ENCODE measurements at places on chromosomes 5 and 9.
A peak's percentile ranks its signal among the peaks of the same experiment; 100 is the strongest.

DNA sequence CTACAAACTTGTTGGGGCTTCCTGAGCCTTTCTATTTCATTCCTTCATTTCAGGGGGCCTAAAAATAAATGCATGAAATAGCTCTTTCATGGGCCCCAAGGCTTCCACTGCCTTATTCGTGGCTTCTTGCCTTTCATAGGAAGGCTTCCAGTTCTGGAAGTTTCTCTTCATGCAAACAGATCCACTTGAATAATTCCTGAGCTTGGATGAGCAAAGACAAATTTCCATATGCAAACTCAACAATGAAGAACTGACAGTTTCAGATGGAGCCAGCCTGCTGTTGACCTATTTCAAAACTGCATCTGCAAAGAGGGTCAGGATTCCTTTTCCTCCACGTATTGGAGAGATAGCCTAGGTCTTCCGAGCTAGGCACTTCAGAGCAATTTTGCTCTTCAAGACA is 142.1 kb downstream of the MLLT3 start:
- no peak for DNase-seq

DNA sequence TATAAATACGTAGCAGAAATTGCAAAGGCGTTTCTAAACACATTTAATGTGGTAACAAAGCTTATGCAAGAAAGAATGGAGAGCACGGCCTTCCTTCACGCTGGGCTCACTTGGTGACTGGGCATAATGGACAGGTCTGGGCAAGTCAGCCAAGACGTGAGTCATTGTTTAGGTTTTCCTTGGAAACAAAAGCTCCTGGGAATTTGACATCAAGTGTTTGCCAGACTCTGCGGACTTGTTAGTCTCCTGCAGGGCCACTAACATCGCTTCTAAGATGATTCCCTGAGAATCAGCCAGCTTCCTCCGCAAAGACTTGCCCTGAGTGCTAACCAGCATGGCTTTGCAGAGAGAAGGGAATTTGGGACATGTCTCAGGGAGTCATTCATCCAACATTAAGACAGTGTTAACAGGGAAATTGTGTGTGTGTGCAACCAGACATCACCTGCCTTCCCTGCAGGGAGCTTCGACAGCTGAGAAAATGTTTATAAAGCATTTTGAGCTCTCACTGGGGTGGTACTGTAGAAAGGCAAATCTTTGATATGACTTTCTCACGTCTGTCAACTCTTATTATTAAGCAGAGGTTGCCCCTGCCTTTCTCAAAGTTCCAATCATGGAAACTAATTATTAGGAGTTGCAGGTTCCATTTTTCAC is 182.5 kb downstream of the NTRK2 start:
- DNase-seq, result no peak

DNA sequence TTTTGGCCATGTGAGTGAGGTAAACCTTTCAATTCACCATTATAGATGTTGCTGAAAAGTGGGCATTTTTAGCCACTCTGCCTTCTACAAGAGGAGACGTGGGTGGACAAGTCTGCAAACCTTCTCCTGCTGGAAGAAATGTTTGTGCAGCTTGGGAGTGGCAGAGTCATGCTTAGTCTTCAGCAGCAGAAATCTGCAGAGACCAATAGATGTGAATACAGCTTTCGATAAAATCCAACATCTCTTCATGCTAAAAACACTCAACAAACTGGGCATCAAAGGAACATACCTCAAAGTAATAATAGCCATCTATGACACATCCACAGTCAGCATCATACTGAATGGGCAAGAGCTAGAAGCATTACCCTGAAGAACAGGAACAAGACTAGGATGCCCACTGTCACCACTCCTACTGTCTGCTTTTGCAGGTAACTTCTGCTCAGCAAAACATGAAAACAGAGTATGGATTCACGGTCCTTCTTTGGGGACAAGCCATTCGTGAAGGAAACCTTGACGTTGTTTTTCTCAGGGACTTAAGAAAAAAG is 91.3 kb downstream of the RALGPS1 start:
- no peak for DNase-seq

- DNase-seq, result no peak
Measured at GRCh38 chr5:26482076-26482809, 556.1 kb downstream of the CDH9 start.

GRCh38 chr5:32280656-32281081 is 32.1 kb downstream of the MTMR12 start:
- no peak for DNase-seq

DNA sequence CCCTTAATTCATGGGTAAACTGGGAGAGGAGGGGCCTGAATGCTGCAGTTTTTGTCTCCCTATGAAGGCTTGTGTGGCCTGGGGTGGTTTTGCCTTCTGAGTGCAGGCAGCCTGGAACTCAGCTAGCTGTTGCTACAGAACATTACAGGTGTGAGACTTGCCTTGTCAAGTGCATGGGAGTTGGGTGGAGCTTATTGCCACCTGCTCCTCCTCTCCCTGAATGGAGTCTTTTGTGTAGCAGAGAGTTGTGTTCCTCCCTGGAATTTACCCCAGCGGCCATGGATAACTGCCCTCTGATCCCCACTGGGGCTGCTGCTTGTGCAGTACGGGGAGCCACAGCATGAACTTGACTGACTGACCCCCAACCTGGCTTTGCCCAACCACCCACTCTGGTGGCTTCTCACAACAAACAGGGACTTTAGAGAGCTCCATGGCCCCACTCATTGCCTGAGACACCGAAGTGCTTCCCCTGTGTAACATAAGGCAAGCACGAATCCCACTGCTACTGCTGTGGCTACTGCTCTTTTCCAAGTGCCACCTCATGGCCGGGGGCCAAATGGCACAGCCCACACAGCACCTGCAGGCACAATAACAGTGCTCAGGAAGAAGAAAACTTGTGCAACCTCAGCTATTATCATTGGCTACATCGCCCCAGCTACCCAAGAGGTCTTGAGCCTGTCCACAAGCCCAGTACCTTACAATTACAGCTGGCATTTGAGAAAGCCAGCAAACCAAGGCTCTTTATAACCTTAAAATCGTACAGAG is 942.9 kb downstream of the CDH18 start:
- DNase-seq, result no peak

DNA sequence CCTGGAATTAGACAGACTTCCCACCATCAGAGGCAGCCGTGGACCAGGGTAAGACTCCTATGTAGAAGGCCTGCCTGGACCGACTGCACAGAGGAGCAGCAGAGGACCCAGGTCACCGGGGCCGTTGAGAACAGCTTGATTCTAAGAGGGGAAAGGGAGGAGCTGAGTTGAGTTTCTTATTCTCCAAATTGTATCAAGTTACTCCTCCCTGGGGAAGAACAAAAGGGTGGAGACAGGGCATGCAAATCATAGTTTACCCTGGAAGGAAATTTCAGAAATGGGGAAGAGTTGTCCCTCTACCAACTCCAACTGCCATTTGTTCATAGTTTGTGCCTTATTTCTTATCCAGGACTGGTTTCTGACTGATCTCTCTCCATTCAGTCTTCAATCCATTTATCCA is 20.9 kb upstream of the SLC31A2 start:
- no peak for DNase-seq

DNA sequence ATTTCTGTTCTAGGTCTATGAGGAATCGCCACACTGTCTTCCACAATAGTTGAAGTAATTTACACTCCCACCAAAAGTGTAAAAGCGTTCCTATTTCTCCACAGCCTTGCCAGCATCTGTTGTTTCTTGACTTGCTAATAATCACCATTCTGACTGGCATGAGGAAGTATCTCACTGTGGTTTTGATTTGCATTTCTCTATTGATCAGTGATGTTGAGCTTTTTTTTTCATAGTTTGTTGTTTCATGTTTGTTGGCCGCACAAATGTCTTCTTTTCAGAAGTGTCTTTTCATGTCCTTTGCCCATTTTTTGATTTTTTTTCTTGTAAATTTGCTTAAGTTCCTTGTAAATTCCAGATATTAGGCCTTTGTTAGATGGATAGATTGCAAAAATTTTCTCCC is 867.1 kb downstream of the DTWD2 start:
- DNase-seq, result no peak

DNA sequence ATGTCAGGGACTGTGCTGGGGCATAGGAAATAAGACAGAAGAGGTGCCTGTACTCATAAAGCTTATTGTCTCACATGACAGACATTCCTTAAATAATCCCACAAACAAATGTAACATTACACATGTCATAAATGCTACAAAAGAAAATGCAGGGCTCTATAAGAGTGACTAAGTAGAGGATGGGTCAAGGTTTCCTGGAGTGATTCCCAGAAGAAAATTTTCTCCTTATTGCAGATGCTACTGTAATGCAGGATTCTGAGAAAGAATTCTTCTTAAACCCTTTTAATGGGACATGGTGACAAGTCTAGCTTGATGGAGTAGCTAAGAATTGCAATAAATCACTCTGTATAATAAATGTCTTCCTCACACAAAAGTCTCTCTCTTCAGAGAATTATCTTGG is 55.7 kb downstream of the SH3TC2 start:
- DNase-seq, result peak; percentile 87

- DNase-seq, result no peak
Measured at GRCh38 chr5:147046281-147046680, 167.7 kb upstream of the PPP2R2B start.

DNA sequence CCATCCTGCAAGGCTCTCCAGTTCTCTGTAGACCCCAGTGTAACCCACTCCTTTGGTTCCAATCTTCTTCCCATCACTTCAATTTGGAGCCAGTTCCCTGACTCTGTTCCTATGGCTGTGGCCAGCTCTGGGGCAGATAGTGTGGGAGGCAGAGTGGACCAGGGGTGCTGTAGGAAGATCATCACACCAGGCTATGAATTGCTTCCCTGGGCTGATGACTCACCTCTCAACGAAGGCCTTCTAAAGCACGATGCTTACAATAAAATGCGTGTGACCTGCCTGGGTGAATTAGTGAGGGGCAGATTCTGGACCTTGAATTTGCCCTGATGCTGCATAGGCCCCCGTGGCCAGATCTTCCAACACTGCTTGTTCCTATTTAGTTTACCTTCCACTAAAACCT is 289.7 kb downstream of the FBXL7 start:
- DNase-seq, result no peak

- DNase-seq, result no peak
Measured at GRCh38 chr9:69476797-69477196, 151.8 kb downstream of the ENTREP1 start.

DNA sequence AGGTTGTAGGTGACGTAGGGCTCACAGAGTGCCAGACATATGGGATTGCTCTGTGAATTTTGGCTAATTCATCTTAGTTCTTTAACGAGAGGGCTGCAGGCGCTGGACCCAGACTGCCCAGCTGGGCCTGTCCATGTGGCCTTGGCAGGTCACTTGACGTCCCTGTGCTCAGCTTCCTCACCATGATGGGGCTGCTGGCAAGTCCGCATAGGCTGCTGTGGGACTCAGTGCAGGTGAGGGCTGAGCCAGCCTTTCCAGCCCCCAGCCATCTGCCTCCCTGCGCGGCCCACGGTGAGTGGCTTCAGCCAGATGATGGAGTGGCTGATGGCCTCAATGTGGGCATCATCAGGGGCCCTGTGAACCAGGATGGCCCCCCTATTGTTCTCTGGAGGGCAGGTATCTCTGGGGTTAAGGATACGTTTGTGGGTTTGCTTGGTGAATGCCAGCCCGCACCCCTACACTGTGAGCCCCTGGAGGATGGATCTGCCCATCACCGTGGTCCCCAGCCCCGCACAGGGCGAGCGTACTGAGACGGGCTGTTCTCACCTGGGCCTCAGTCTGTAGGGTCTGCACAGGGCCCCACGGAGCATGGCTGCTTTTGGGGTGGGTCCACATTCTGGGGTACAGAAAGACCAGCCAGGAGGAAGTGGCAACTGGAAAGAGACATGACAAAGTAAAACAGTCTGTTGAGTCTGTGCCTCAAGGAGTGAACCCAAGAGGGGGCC is 3.7 kb downstream of the CARD19 start:
- no peak for DNase-seq

DNA sequence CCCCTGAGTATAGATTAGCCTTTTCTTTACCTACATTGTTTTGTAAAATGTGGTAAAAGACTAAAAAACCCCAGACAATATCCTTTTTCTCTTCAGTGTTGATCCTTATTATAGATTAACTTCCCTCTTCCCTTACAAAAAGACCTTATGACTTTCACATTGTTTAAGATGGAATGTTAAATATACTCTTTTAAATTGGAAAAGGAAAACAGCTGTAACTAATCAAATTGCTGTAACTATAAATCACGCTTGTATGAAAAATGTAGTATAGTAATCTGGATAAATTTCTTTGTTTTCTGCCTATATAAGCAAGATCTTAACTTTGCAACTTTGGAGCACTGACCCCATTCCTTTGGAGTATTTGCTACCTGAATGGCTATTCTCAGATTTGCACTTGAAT is 383.1 kb downstream of the FAM170A start:
- DNase-seq, result no peak

DNA sequence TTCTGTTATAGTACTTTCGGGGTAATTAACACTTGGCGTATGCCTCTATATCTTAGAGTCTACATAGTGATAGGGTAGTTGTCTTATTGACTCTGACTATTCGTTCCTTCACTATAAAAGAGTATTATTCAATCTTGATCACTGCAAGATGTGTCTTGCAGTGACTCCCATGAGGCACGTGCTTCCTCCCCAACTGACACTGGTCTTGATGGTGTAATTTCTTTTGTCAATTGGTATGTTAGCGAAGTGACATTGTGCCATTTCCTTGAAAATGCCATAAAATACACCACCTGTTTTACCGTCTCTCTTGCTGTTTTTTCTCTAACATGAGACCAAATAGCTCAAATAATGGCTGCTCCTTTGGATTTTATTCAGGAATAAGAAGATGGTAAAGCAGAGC is 1314.1 kb upstream of the CDH6 start:
- no peak for DNase-seq

DNA sequence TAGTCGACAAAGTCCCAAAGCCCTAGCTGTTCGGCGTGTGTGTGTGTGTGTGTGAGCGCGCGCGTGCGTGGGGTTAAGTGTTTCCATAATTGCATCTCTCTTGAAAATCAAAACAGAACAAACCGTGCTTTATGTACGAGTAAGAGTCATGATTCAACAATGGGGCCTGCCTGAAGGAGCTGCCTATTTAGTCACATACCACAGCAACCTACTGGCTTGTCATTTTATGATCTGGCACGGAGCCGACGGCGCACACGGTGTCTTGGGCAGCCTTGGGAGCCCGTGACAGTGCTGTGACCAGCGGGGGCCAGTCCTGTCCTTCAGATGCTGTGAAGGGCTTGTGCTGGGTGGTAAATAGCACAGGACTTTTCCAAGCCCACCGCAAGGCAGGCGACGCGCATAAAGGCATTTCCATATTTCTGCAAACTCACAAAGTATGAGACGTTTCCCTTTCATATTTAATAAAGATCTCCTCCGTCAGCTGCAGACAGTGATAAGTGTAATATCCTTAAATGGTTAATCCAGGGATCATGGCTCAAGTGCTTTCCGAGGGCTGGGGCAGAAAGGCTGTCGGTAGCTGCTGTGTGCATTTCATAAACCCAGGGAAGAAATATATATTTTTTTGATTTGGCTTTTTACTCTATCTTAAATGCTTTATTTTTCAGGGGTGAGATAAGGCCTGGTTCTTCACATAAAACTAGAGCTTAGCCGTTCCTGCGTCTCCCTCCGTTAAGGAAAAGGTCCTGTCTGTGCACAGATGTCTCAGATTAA is 270.2 kb upstream of the IRX1 start:
- DNase-seq, result peak; percentile 12

- no peak for DNase-seq
Measured at GRCh38 chr9:32875242-32875641, 91.9 kb downstream of the TMEM215 start.

GRCh38 chr9:14317667-14318320 is 3.9 kb upstream of the NFIB start:
- DNase-seq, result no peak

- no peak for DNase-seq
Measured at GRCh38 chr5:112975721-112976431, 722 bp upstream of the DCP2 start.
